ENCODE measurements at places on chromosomes 13 and 19.

DNA sequence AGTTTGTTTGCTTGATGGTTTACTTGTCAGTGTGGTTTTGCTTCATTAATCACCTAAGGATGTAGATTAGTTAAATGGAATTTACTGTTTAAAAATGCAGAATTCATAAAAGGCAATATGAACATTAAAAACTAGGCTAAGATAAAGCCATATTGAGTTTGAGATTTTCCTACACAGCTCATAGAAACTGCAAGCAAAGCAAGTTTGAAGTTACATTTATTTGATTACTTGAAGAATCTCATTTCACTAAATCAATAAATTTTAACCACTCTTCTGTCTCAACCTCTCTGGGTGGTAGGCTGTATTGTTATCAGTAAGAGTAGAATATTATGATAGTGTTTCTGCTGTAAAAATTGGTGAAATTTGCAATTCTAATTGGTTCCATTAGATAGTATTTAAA, 1180.7 kb upstream of the SLC10A2 start:
- no peak for DNase-seq

GRCh38 chr13:30268673-30269072, 38.7 kb downstream of the KATNAL1 start:
- no peak for DNase-seq

GRCh38 chr19:34171539-34171876, 796 bp upstream of the LSM14A start:
- DNase-seq: no peak

DNA sequence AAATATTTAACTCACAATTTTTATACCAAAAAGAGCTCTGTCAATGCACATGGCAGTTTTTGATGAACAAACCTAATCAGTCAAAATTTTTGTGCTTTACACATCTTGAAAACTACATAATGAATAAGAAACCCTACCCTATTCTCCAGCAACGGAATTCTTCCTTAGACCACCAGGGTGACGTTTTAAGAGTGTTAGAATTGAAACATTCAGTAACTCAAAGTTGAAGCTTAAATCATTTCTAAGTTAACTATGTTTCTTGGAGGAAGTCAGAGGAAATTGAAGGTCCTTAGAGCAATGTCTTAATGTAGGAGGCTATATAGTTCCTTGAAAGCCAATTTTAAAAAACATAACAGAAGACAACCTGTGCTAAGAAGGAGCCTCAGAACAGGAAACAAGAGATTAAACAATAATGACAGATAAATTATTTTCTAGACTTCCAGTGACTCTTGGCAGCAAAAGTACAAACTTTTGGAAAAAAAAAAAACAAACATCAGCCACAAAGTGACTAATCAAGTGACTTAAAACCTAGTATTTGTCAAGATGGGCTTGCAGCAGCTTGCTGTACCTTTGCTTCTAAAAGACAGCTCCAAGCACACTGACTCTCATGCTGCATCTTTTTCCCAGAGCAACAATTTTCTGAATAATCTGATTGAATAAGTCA, 6.2 kb downstream of the SPRY2 start:
- DNase-seq: no peak

GRCh38 chr19:16577531-16577985, 5.3 kb upstream of the SLC35E1 start:
- DNase-seq: no peak

DNA sequence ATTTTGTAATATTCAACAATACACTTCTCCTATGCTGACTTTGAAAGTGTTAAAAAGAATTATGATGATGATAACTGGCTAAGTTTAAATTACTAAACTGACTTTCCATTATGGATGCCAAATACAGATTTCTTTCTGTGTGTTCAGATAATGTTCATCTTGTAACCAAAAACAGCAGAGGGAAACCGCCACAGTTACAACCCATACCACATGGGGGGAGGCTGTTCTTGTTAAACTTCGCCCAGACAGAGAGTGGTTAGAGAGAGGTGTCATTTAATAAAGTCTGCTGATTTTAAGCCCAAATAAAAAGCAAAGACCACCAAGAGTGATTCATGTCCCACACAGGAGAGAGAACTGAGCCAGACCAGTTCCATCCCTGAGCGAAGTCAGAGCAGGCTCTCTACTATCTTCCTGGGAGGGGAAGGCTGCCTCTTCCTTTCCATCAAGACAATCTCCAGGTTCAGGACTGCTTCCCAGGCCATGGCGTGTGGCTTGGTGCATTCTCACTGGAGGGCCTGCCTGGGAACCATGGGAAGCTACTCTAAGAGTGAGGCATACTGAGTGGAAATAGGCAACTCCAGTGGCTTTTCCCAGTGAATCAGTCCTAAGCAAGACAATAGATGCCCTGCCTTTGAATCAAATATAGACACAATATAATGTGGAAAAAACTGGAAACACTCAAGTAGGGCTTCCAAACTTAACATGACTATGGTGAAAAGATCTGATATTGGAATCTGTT, 18.2 kb downstream of the EFNB2 start:
- no peak for DNase-seq

GRCh38 chr13:93635616-93636032, 409.0 kb downstream of the GPC6 start:
- DNase-seq: no peak

GRCh38 chr13:20270163-20270865, 38.2 kb upstream of the GJB6 start:
- DNase-seq: no peak

GRCh38 chr13:25920931-25921330, 130.9 kb downstream of the SHISA2 start:
- no peak for DNase-seq

GRCh38 chr13:89968470-89968869, 1379.0 kb upstream of the MIR17HG start:
- DNase-seq: no peak

GRCh38 chr13:32984857-32985626, 31.2 kb upstream of the KL start:
- DNase-seq: no peak

GRCh38 chr19:12720851-12721655, 2.7 kb downstream of the TNPO2 start:
- DNase-seq: no peak

- DNase-seq: no peak
These were observed at the start of gene MEIS3 for GRCh38 chr19:47419030-47419783. Gene MEIS3, minus strand, starts transcription at chr19:47419527. Its CDS starts 446 bp downstream, at chr19:47419081.

GRCh38 chr13:40309881-40310280, 356.6 kb downstream of the FOXO1 start:
- no peak for DNase-seq

DNA sequence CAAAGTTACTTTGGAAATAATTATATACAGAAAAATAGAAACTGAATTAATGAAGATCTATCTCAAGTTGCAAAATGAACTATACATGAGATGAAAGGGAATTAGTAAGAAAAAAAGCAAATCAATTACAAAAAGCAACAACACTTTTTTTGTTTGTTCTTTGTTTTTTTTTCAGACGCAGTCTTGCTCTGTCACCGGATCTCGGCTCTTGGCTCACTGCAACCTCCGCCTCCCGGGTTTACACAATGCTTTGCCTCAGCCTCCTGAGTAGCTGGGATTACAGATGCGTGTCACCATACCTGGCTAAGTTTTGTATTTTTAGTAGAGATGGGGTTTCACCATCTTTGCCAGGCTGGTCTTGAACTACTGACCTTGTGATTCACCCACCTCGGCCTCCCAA, 2.2 kb downstream of the ZNF415 start:
- no peak for DNase-seq

DNA sequence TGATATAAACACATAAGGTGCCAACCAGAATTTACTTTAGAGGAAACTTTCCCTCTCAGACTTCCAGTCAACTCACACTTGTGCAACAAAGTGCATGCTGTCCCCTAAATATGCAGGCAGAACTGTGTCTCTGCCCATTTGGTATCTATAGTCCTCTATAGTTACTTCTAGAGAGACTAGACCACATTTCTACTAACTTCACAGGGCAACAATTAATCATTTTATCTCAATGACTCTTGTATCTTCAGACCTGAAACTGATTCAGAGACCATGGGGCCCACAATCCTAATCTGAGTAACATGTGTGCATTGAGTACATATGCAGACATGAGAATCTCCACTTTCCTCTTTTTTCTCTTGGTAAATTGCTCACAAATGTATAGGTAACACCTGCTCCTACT, 158.1 kb downstream of the ZNF486 start:
- DNase-seq: no peak

DNA sequence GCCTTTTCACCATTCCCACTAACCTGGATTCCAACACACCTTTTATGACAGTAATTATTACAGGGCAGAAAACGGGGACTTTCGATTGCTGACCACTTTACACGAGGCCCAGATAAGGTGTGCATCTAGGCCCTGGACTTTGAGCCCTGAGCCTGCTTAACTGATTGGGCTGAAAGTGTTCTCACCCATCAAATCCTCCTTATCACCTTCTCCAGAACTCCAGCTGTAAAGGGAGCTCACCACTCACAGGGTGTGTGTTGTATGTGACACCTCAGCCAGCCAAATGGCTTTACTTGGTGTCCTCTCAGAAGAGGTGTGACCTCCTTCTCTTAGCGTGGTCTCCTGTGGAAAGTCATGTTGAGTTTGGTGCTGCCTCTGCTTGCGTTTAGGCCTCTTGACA, 36.5 kb downstream of the SIPA1L3 start:
- no peak for DNase-seq

GRCh38 chr13:29914581-29914980, 64.2 kb upstream of the UBL3 start:
- no peak for DNase-seq

DNA sequence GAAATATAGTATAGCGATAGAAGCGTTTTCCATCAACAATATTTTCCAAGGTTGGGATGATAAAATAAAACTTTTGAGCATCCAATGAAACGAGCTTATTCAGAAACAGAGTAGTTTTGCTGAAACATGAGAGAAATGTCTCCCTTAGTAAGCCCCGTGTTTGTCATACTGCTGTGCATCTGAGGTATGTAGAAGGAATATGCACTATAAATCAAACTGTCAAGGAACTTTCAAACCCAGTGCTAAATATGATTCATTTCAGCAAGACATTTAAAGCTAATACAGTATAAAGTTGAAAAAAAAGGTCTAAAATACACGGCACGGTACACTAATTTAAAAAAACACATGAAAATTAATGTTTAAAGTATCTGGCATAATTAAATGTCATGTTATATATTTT, 546.2 kb downstream of the SLITRK5 start:
- DNase-seq: no peak

Data from forelimb muscle (tissue), 1 donor.